ENCODE measurements at places on chromosomes 6 and 20.

DNA sequence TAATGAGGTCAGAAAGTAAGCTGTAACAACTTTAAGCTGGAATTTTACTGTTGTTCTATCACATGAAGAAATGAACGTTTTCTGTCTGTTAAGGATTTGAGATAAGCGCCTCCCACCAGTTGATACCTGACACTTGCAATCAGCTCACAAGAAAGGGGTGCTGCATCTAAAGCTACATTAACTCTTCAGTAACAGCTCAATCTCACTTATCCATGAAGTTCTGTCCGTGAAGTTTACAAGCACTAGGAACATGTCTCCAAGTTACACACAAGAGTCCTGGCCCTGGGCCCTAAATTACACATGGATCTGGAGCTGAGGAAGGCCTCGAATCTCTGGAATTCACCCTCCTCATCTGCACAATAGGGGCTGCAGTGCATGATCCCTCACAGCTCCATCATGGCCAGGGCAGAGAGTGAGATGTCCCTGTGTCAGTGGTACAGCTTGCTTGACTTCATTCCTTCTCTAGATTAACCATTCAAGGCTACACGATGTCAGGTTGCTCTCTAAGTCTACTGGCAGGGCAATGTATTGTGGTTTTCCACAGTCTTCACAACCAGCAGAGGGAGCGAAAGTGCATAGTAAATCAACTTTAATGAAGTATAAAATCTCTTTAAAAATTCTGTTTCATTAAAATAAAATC is 182.4 kb upstream of the MCHR2 start:
- no peak for DNase-seq

- no peak for DNase-seq
Measured at GRCh38 chr6:80404889-80405288, 298.4 kb downstream of the BCKDHB start.

DNA sequence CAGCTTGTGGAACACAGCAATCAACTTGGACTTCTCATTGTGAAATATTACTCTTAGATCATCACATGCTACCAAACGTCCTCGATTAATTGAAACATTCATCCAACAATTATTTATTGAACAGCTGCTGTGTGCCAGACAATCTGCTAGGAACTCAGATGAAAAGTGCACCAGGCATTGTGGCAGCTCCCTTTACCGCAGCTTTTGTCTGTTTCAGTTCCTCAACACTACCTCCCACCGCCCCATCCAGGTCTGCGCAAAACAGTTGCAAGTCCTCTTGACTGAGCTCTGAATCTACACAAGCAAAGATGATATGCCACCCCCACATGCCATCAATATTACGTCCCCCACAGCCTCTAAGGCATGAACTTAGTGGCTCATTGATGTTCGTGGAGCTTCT is 1094.4 kb upstream of the MAP3K7 start:
- no peak for DNase-seq

DNA sequence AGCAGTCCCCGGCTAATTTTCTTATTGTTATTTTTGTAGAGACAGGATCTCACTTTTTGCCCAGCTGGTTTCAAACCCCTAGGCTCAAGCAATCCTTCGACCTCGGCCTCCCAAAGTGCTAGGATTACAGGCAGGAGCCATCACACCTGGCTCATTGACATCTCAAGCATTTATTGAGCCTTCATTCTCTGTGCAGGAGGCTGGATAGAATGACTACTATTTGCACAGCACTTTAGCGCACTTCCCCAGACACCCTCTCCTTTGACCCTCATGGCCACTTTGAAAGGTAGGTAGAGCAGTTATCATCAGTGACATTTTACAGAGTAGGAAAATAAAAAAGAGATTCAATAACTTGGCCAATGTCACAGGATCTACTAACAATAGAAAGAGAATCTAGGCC is 124.0 kb upstream of the STXBP5 start:
- DNase-seq = no peak

DNA sequence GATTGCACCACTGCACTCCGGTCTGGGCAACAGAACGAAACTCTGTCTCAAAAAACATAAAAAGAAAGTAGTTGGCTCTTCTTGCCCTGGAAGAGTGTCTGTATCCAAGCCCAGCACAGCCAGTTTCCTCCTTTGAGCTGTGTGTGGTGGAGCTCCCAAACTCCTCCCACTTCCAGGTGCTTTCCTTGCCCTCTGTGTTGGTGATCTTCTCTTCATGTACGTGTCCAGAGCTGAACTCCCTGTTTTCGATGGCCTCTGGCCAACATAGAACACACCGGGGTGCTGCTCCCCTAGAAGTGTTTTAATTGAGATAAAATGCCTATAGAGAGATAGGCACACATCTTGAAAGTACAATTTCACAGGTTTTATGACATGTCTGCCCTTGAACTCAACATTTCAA is 16.7 kb upstream of the SGK2 start:
- no peak for DNase-seq

- no peak for DNase-seq
Measured at GRCh38 chr20:12837646-12838045, 171.1 kb upstream of the SPTLC3 start.

DNA sequence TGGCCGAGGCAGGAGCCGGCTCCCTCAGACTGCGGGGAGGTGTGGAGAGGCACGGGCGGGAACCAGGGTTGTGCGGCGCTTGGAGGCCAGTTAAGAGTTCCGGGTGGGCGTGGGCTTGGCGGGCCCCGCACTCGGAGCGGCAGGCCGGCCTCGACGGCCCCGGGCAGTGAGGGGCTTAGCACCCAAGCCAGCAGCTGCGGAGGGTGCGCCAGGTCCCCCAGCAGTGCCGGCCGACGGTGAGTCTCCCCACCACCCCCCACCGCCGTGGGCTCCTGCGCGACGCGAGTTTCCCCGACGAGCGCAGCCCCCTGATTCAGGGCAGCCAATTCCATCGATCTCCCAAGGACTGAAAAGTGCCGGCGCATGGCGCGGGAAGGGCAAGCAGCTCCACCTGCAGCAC is 605.4 kb upstream of the SLC35B3 start:
- no peak for DNase-seq

DNA sequence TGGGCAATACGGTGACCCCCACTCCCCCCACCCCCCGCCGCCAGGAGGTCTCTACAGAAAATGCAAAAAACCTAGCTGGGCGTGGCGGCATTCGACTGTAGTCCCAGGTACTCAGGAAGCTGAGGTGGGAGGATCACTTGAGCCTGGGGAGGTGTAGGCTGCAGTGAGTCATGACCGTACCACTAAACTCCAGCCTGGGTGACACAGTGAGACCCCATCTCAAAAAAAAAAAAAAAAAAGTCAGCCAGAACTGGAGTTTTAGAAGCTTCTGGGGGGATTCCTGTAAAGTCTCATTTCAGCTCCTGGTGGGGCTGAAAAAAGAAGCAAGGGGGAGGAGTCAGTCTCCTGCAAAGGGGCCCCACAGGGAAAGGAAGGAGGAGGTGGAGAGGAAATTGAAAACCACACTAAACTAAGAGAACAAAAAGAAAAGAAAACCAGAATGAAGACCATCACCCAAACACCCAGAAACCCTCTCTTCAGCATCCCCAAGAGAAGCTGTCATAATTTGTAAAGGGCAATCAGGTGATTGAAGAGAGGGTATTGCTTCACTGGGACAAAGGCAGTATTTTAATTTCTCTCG is 50.4 kb downstream of the NOL4L start:
- DNase-seq = no peak

DNA sequence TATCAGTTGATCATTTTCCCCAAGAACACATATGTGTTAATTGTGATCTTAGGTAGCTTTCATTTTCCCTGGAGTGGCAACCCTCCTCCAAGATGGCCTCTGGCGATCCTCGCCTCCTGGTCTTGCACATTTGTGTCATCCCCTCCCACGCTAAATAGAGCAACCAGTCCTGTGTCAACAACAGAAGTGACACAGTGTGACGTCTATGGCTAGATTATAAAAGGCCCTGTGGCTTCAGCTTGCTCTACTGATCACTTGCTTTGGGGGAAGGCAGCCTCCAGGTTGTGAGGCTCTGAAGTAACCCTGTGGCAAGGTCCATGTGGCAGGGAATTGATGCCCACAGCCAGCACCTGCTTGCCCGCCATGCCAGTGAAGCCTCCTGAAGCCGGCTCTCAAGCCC is 30.6 kb upstream of the PPP1R14C start:
- DNase-seq = no peak

GRCh38 chr6:163432300-163432699 is 17.8 kb downstream of the QKI start:
- no peak for DNase-seq

DNA sequence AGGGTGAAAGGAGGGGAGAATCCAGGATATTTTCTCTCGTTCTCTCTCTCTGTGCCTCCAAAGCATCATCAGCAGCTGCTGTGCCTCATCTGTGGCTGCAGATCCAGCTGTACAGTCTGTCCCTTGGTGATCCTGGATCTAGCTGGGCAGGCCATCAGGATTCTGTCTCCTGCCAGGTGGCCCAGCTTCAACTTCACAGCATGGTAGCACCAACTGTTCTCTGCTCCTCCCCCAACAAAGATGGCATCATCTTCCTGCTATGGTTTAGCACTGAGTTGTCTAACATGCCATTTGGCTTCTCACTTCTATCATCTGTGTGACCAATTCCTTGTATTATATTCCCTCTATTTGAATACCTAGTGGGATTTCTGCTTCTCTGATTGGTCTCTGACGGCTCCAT is 28.6 kb upstream of the ARFGEF2 start:
- DNase-seq = no peak

GRCh38 chr6:67880939-67881705 is 754.0 kb upstream of the ADGRB3 start:
- no peak for DNase-seq

DNA sequence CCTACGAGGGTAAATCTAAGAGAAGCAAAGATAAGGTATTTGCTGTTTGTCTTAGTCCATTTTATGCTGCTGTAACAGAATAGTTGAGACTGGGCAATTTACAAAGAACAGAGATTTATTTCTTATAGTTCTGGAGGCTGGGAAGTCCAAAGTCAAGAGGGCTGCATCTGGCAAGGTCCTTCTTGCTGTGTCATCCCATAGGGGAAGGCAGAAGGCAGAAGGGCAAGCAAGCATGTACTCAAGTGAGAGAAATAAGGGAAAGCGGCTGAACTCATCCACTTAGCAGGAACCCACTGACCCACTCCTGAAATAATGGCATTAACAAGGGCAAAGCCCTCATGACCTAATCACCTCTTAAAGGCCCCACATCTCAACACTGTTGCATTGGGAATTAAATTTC is 102.7 kb downstream of the AGPAT4 start:
- no peak for DNase-seq

Data from activated CD4-positive, CD25-positive, alpha-beta regulatory T cell (primary cell).